ENCODE measurements at places on chromosomes 16 and 17.

DNA sequence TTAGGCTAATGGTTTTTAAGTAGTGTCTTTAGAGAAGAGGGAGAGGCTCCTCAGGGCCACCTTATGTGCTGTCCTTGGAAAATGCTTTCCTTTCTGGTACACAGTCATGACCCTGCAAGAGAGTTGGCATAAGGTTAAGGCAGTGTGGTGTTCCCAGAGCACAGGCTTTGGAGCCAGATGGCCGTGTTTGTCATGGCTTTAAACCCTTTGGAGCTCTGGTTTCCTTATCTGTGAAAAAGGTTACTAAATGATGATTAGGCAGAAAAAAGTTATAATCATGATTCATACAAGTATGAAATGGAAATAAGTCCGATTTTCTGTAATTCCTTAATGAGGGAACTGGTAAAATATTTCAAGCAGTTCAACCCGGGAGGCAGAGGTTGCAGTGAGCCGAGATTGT is 13.2 kb downstream of the UTP4 start:
- DNase-seq = no peak

DNA sequence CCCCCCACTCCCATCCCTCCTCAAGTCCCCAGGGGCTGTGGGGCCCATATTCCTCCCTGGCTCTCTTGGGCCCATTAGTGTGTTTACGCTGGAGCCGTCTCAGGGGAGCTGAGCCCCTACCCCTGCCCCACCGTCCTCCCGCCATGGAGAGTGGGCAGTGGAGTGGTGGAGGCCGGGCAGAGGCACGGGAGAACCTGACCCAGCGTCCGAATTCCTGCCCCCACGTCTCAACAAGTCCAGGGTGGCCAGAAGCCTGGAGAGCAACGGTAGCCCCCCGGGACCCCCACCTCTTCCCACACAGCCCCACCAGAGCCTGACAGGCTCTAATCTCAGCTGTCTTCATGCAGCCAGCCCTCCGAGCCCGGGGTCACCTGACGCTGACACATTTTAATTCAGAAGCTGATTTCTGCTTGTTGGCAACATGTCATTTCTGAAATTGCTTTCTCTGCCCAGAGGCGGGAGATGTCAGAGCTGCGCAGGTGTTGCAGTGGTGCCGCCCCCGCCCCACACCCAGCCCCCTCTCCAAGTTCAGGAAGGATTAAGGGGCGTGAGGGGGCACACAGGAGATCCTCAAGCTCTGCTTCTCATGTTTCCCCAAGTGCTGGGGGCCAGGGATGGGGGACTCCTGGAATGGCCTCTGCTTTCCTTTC is 32.6 kb downstream of the WNT9B start:
- DNase-seq = no peak

GRCh38 chr16:85847681-85848601 is 48.4 kb downstream of the COX4I1 start:
- DNase-seq = no peak

- DNase-seq = no peak
Measured at GRCh38 chr16:49345829-49346228, 27.8 kb upstream of the C16orf78 start.

DNA sequence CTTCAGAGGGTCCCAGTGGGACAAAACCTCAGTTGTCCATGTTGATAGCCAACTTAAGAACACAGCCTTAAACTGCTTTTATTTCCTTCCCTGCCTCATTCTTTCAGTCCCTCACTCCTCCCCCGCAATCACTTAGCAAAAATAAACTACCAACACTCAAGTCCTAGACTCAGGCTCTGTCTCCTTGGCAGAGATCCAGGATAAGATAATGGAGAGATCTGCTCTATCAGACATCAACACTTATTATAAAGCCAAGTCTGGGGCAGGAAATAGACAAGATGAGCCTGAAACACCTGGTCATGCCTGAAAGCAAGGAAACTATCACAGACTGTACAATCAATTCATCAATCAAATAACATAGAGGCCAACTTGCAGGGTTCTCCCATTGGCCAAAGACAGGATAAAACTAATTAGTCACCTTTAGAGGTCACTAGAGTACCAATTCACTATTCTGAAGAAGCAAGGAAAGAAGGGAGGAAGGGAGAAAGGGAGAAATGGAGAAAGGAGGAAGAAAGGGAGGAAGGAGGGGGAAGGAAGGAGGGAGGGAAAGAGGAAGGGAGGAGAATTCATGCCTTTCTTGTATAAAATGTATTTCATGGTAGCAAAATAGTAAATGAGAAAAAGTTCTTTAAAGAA is 15.7 kb downstream of the HYDIN start:
- no peak for DNase-seq

DNA sequence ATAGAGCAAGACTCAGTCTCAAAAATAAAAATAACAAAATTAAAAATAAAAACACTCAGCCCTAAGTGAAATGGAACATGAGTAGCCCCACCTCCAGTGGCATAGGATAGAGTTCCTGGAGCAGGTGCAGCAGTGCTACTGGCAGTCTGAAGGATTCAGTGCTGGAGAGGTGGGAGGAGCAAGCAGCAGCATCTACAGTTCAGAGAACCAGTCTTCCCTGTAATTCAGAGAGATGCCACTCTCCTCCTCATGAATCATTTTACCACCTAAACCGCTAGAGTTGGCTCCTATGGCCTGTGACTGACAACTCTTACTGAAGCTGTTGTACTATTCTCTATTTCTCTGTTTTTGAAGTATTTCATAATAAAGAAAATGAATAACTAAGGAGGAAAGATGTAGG is 56.0 kb upstream of the SMURF2 start:
- no peak for DNase-seq

DNA sequence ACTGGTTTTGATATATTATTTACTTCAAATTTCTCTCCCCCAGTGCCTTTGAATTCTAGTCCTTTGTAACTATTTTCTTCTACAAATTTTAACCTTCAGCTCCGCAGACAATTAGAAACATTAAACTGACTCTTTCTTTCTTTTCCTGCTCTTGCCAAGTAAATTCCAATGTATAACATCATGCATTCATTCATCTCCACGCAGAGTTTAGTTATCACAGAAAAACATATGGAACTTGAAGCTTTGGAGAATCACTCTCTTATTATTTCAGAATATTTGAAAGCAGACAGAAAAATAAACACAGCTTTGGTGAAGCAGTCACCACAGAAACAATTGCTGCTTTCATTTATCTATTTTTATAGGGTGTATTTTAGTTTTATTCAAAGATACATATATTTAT is 778.7 kb upstream of the CDH8 start:
- no peak for DNase-seq

DNA sequence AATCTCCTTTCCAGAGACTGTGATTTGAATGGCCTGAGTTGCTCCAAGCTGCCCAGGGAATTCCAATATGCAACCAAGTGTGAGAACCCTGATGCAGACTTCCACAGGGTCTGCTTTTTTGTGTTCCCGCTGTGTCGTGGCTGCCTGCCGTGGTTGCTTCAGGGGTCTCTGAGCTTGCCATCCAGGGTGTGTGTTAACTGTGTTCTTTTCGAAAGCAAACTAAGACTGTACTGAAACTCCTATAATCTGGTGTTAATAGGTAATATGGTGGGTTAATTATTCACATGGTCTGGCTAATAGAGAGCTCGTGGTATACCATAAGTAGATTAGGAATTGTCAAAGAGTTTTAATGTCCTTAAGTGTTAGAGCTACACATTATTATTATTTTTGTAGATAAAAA is 20.7 kb downstream of the UBN1 start:
- DNase-seq = no peak

GRCh38 chr16:51986301-51986700 is 560.6 kb downstream of the TOX3 start:
- DNase-seq = no peak

DNA sequence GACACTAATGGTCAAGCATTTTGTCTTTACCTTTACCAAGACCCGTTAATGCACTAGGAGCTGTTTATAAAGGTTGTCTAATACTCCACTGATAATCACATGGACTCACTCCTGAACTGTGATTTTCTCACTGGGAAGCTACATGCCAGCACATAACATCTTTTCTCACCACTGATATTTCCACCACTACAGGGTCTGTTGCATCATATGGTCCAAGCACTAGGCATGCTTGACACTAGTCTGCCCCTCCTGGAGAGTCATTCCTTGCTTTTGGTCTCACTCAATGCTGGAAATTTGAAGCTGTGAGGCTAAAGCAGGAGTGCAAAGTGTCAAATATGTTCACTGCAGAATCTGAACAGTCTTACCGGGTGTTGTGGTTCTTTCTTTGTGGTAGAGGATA is 1576.8 kb downstream of the CDH8 start:
- DNase-seq = no peak

DNA sequence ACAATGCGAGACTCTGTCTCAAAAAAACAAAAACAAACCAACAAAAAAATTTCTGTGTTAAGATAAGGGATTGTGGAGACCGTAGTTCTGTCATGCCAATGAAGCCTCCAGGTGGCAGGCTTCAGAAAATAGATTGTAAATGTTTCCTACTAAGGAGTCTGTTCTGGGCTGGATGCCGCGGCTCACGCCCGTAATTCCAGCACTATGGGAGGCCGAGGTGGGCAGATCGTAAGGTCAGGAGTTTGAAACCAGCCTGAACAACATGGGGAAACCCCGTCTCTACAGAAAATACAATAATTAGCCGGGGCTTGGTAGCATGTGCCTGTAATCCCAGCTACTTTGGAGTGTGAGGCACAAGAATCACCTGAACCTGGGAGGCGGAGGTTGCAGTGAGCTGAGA is 4.4 kb upstream of the SNX29 start:
- DNase-seq = no peak

- no peak for DNase-seq
Measured at GRCh38 chr16:68492151-68492542, 43.8 kb upstream of the SMPD3 start.

GRCh38 chr16:80033783-80034468 is 433.4 kb upstream of the MAF start:
- DNase-seq = no peak

DNA sequence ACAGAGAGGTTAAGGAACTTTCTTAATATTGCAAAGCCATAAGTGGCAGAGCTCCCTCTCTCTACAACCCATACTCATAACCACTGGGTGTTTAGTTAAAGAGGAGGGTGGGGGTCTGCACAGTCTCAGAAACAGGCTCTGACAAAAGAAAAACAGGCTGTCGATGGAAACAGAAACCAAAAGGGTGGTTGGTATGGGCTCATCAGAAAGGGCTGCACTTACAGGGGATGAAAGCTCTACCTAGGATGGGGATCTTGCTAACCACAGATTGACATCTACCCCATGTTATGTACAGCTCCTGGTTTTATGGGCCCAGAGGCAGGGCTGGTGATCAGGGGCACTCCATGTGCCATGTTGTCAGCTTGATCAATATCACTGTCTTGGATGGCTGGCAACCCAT is 111.4 kb downstream of the CYLD start:
- no peak for DNase-seq

- DNase-seq = no peak
Measured at GRCh38 chr16:78972986-78973385, 627.6 kb downstream of the MAF start.

GRCh38 chr17:45366049-45366448 is 49.2 kb upstream of the MAP3K14 start:
- no peak for DNase-seq

- no peak for DNase-seq
Measured at GRCh38 chr16:3173892-3174617, 13.9 kb upstream of the OR1F1 start.

GRCh38 chr17:43846963-43847371 is at the start of gene CD300LG:
TSS of gene CD300LG (plus strand) at chr17:43847176. CDS start at chr17:43847217, 41 bp downstream.
- no peak for DNase-seq

DNA sequence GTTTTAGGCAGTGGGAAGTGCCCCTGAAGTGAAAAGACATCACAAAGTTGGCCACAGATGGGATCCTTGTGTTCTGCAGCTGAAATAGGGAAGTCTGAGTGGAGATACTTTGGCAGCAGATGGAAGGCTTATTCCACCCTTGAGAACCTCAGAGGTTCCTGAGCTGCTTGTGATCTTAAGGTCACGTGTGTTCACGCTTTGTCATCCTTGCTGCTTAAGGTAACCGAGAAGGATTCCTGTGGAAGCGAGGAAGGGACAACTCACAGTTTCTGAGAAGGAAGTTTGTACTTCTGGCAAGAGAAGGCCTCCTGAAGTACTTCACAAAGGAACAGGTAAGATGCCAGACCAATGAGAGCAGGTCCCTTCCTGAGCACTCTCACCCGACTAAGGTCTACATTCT is 12.2 kb downstream of the ADAP2 start:
- no peak for DNase-seq

All from GM04504 (cell line).